ENCODE measurements at places on chromosomes 1 and 21.

DNA sequence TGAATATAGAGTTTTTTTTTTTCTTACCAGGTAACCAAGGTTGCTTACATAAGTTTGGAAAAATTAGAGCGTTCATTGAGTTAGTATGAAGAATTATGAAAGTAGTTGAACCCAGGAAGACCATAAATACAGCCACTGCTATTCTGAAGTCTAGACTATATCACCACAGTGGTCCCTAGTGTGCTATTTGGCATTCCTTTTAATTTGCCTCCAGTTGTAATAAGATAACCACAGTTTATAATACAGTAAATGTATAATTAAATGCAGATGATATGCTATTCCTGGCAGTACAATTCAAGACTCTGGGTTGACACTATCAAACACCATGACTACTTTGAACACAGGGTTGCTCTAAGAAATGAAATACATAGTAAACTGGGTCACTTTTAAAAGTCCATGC, 270.5 kb downstream of the BRINP2 start:
- no peaks in the 10 kb centered on the region for H3K4me1 ChIP-seq
- no peaks in the 10 kb centered on the region for H3K36me3 ChIP-seq
- DNase-seq = no peak
- H3K4me3 ChIP-seq = no peak overlapping the region

- no peak overlapping the region for H3K4me3 ChIP-seq
- H3K27me3 ChIP-seq = no peaks in the 10 kb centered on the region
- no peak for DNase-seq
- no peaks in the 10 kb centered on the region for H3K4me1 ChIP-seq
- H3K27ac ChIP-seq = no peak overlapping the region
Measured at GRCh38 chr1:153598309-153599172, 14.4 kb downstream of the S100A16 start.

- H3K27me3 ChIP-seq = no peaks in the 10 kb centered on the region
- no peaks in the 10 kb centered on the region for H3K4me1 ChIP-seq
- no peak overlapping the region for H3K27ac ChIP-seq
- no peaks in the 10 kb centered on the region for H3K36me3 ChIP-seq
- DNase-seq = no peak
Measured at GRCh38 chr1:20143318-20143717, 4.2 kb downstream of the PLA2G2F start.

DNA sequence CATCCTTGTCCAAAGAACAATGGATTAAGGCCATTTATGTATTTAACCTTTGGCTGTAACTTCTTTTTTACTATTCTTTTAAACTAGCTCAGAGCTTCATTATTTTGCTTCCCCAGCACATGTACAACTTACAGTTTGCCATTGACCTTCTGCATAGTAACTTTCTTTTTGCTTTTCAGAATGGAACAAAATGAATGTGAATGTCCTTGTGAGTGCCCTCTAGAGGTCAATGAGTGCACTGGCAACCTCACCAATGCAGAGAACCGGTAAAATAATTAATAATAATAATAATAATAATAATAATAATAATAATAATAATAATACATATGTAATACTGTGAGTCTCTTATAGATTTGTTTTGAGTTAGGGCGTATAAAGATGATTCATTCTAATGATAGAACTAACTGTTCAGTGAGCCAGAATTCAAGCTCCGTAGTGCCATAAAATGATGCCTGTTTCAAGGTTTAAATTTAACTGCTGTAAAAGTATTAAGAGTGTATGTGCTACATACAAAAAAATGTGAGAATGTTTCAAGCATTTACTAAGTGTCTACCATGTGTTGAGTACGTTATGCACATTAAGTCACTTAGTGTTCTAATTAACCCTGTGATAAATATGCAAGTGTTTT, 69.0 kb upstream of the RAVER2 start:
- H3K4me1 ChIP-seq = no peaks in the 10 kb centered on the region
- no peak overlapping the region for H3K27ac ChIP-seq
- H3K4me3 ChIP-seq = no peak overlapping the region
- DNase-seq = peak; percentile 20
- no peaks in the 10 kb centered on the region for H3K27me3 ChIP-seq

DNA sequence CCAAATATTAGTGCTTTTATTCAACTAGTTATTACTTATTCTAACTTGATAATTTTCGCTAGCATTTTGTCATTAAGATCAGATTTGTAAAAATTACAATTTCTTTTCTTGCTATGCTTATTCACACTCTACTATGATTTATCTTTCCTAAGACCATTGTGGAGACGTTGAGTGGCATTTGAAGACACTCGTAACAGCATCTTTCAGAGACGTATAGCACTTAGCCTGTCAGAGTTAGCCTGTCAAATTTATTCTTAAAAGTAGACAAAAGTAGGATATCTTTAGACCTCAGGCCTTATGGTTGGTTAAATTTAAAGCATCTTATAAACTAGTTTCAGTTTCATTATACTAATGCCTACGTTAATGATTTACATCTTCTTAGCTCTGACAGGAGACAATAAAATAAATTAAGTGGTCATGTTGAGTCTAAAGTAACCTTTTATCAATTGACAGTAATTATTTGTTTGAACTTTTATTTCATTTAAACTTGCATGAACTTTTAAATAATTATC, 1410.1 kb downstream of the MRPL39 start:
- H3K36me3 ChIP-seq = no peaks in the 10 kb centered on the region
- no peaks in the 10 kb centered on the region for H3K4me1 ChIP-seq
- H3K4me3 ChIP-seq = no peak overlapping the region

- no peak overlapping the region for H3K4me3 ChIP-seq
- no peaks in the 10 kb centered on the region for H3K27me3 ChIP-seq
- no peak for DNase-seq
- H3K27ac ChIP-seq = no peak overlapping the region
- H3K4me1 ChIP-seq = no peaks in the 10 kb centered on the region
Measured at GRCh38 chr1:61210435-61211154, 128.2 kb downstream of the NFIA start.

DNA sequence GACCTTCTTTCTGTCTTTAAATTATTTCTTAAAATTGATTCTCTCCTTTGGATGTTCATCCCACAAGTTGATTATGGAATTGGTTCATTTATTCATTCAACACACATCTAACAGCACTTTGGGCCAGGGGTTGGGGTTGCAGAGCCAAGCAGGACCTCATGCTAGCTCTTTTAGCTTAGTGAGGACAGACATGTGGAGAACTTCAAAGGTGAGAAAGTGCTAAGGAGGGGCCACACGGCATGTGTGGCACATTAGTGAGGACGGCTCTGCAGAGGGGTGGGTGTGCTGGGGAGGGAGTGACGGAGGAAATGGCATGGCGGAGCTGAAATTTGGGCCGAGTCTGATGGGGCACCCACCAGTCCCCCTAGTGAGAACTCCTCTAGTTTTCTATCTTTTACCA, 32.5 kb upstream of the VASH2 start:
- no peaks in the 10 kb centered on the region for H3K4me1 ChIP-seq
- H3K27ac ChIP-seq = no peak overlapping the region
- H3K36me3 ChIP-seq = no peaks in the 10 kb centered on the region
- no peaks in the 10 kb centered on the region for H3K27me3 ChIP-seq
- no peak for DNase-seq

GRCh38 chr1:207763091-207763490, 11.2 kb downstream of the CD46 start:
- no peak overlapping the region for H3K27ac ChIP-seq
- no peak for DNase-seq
- H3K27me3 ChIP-seq = no peaks in the 10 kb centered on the region
- peaks cover 26% of the 10 kb centered on the region for H3K36me3 ChIP-seq

Data from Panc1 (cell line).